Articular chondrocyte of knee joint (primary cell): ENCODE measurements at places on chromosomes 16 and 17. TPM values are rescaled to one million over a fixed set of nuclear protein-coding genes. Genes with fewer than 3 reads are reported as not detected.

Gene YBX2
- total RNA-seq = 0.13 TPM in 1 of 2 replicates, not detected in the other

Gene SLC4A1
- not detected in 2 replicates for total RNA-seq

Gene KRT27
- total RNA-seq = not detected in 2 replicates

Gene EVI2A
- 31.1 and 42.2 TPM in 2 replicates for total RNA-seq

Gene C17orf113
- total RNA-seq = 0.11 and 0.26 TPM in 2 replicates

Gene CACNG5
- total RNA-seq = not detected in 2 replicates

Gene ST6GALNAC1
- not detected in 2 replicates for total RNA-seq

Gene SLC9A5
- 0.86 and 1.0 TPM in 2 replicates for total RNA-seq

Gene CD300H
- not detected in 2 replicates for total RNA-seq

Gene RTN4RL1
- total RNA-seq = 8.4 and 13.0 TPM in 2 replicates

Gene PSMD12
- 41.0 and 49.0 TPM in 2 replicates for total RNA-seq

Gene SCN4A
- total RNA-seq = 0.13 TPM in 1 of 2 replicates, not detected in the other

Gene OTOP3
- total RNA-seq = not detected in 2 replicates

Gene CRHR1
- total RNA-seq = not detected in 2 replicates

Gene KCNG4
- total RNA-seq = not detected in 2 replicates

Gene TAX1BP3
- 127 and 146 TPM in 2 replicates for total RNA-seq

Gene CD68
- total RNA-seq = 102 and 116 TPM in 2 replicates

Gene CEMP1
- not detected in 2 replicates for total RNA-seq

Gene NHLRC4
- 0.43 and 0.65 TPM in 2 replicates for total RNA-seq

Gene PIRT
- not detected in 2 replicates for total RNA-seq

Gene PRSS21
- 0.22 TPM in 1 of 2 replicates, not detected in the other for total RNA-seq

Gene PPL
- total RNA-seq = 9.7 and 13.7 TPM in 2 replicates

Gene MMP25
- total RNA-seq = not detected in 2 replicates

Gene OR1A1
- not detected in 2 replicates for total RNA-seq

Gene CCDC200
- 0.26 TPM in 1 of 2 replicates, not detected in the other for total RNA-seq

Gene PRR35
- 0.11 TPM in 1 of 2 replicates, not detected in the other for total RNA-seq

Gene HOXB5
- total RNA-seq = not detected in 2 replicates

Gene TNFSF12
- total RNA-seq = 11.6 and 16.1 TPM in 2 replicates

Gene SOX9
- 12.6 and 14.1 TPM in 2 replicates for total RNA-seq

Gene KRTAP9-2
- not detected in 2 replicates for total RNA-seq
